ENCODE measurements at places on chromosomes 11 and 22.

- no peak for DNase-seq
Observed at GRCh38 chr11:31560842-31561476, 51.4 kb downstream of the ELP4 start.

- no peak for DNase-seq
Observed at GRCh38 chr11:44243595-44244343, 66.2 kb downstream of the ALX4 start.

DNA sequence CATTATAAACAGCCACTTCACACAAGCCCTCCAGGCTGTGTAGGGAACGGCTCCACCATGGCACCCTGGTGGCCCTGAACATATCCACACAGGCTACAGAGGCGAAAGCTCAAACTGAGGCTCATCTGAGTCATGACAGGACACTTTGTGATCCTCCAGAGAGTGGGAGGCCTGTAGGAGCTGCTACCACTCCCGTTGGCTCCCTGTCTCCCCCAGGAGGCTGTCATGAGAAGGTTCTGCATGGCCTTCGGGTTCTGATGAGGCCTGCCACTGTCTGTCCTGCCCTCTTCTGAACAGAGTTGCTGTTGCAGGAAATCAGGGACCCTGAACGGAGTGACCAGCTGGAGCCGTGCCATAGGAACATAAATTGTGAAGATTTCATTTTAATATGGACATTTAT, 23.8 kb upstream of the ALDH3B2 start:
- no peak for DNase-seq

DNA sequence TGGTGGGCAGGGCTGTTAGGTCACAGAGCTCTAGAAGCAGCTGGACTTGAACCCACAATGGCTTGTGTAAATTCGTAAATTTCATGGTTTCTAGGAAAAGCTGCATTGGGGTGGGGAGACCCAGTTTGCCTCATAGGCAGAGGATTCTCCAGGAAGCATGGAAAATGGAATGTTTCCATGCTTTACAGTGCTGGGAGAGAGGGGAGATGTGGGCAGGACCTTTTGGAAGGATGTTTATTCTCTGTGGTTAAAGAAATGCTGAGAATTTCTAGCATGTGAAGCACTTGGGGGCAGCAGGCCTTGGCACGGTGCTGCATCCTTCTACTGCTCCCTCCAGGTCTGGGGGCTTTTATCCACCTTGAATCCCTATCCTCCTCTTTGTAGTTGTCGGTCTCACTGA, 46.3 kb downstream of the TRAF6 start:
- DNase-seq = no peak

GRCh38 chr11:12266943-12267342, 110.4 kb upstream of the PARVA start:
- DNase-seq = no peak

GRCh38 chr22:44925465-44926123, 84.2 kb downstream of the PHF21B start:
- DNase-seq = no peak
